NK-92 treated with Interleukin-12 subunit alpha and Interleukin-12 subunit beta, amount 100 ng/mL, for 24 hours (cell line): ENCODE measurements at places on chromosomes 4 and X.

DNA sequence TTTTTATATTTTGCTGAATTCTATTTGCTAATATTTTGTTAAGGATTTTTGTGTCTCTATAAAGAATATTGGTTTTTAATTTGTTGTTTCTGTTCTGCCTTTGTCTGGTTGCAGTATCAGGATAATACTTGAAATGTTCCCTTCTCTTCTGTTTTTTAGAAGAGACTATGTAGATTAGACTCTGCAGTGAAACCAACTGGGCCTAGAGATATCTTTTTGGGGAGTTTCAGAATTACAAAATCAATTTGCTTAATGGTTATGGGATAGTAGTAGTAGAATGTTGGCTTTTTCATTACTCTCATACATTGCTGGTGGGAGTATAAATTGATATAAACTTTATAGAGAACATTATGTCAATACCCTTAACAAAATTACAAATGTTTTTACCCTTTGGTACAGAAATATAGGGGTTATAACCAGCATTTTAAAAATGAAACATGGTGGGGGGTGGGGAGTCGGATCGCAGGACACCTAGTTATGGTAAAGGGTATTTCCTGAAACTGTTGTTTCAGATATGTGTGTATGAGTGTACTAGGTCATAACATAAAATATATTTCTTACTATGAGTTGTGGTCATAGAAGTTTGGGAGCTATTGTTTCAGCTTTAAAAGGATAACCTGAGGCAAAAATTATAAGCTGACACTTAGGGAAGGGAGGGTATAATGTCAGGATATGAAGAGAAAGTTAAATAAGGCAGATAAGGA, 29.0 kb downstream of the CLOCK start:
- no peak for DNase-seq

DNA sequence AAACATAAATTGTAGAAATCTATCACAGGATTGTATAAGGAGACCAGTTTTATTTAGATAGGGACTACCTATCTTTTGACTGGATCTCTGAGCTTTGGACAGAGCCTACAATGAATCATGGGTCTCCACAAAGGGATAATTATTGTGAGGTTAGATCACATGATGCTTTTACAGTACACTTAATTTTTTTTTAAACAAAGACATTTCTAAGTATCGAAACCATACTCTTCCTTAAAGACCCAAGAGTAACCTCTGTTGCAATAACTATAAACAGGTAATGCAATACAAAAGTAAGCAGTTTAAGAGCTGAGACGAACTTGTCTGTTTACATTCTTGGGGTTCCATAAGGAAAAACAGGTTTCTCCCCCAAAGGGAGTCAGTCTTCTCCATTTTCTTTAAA, 64.3 kb upstream of the GABRE start:
- DNase-seq, result no peak

GRCh38 chr4:93751411-93751810, 77.1 kb upstream of the ATOH1 start:
- no peak for DNase-seq

DNA sequence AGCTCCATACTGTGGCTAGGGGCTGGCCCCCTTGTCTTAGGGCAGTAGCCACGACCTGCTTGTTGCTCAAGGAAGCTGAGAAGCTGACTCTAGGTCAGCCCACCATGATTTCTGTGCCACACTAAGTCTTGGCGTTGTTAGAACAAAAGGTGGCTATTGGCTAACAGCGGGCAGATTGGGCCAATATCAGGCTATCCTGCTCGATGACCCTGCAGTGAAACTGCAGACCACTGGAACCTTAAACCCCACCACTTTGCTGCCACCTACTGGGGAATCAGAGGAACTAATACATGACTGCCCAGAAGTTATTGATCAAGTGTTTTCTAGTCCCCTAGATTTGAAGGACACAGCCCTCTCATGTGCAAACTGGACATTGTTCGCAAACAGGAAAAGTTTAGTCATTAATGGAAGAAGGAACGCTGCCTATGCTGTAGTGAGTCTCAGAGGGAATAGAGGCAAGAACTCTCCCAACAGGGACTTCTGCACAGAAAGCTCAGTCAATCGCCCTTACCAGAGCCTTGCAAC, 17.0 kb upstream of the PAPSS1 start:
- DNase-seq, result no peak

DNA sequence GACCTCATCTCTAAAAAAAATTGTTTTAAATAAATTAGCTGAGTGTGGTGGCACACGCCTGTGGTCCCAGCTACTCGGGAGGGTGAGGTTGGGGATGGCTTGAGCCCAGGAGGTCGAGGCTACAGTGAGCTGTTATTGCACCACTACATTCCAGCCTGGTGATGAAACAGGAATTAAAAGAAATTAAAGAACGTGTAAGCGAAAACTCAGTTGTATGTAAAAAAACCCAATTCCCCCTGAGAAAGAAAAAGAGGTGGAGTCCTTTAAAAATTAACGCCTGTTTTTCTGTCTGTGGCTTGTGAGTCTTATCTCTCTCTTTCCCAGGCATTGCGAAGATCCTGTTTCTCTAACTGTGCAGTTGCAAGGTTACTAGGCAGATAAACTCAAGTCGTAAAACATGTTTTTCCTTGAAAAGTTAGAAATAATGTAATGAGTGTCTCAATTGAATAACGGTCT, 22.1 kb downstream of the EPGN start:
- DNase-seq, result no peak

DNA sequence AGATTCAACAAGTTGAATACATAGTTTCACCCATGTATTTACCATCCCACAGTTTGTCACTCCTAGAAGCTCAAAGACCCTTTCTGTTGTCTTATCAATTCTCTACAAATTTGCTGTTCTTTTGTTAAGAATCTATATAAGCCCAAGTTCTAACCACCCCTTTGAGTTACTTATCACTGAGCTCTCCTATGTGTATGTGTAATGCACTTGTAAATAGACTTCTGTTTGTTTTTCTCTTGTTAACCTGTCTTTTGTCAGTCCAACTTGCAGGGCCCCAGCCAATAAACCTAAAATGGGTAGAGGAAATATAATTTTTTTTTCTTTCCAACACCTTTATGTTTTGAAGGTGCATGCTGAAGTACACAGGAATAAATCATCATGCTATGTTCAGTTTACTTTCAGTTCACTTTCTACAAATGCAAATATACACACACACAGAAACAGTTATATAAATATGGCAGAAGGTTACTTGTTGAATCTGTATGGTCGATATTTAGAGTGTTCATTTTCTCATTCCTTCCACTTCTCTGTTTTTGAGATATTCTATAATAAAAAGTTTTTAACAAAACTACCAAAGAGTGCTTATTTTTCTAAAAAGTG, 22.3 kb upstream of the CLOCK start:
- no peak for DNase-seq
